ENCODE measurements at places on chromosomes 16 and 17. TPM values are rescaled to one million over a fixed set of nuclear protein-coding genes. Genes with fewer than 3 reads are reported as not detected.

The SDK2 gene
- 0.62 TPM for total RNA-seq

The CA7 gene
- not detected for total RNA-seq

The ARRB2 gene
- total RNA-seq = 69.2 TPM

The ABCC12 gene
- 0.20 TPM for total RNA-seq

The TERB1 gene
- total RNA-seq = not detected

The CNGB1 gene
- total RNA-seq = 0.27 TPM

The JPT1 gene
- total RNA-seq = 675 TPM

The C16orf96 gene
- 0.04 TPM for total RNA-seq

The CACNG3 gene
- not detected for total RNA-seq

The TPSD1 gene
- total RNA-seq = not detected

The METRN gene
- 163 TPM for total RNA-seq

The SLC2A4 gene
- 0.20 TPM for total RNA-seq

The NFE2L1 gene
- 133 TPM for total RNA-seq

The LRRC37A3 gene
- total RNA-seq = 1.8 TPM

The MT1B gene
- not detected for total RNA-seq

The MYCBPAP gene
- total RNA-seq = 0.08 TPM

The AKAP1 gene
- total RNA-seq = 53.8 TPM

The CORO6 gene
- 6.6 TPM for total RNA-seq

The HOXB4 gene
- 0.16 TPM for total RNA-seq

The CES1 gene
- 52.0 TPM for total RNA-seq

The CDH15 gene
- total RNA-seq = not detected

The HSD3B7 gene
- 18.2 TPM for total RNA-seq

The BCL6B gene
- total RNA-seq = not detected

The TNRC6A gene
- total RNA-seq = 25.9 TPM

The TMEM186 gene
- 16.1 TPM for total RNA-seq

The KRT222 gene
- total RNA-seq = 0.70 TPM

The EVI2B gene
- total RNA-seq = not detected

The SNAI3 gene
- total RNA-seq = not detected
